ENCODE measurements at places on chromosomes 7 and 10.

DNA sequence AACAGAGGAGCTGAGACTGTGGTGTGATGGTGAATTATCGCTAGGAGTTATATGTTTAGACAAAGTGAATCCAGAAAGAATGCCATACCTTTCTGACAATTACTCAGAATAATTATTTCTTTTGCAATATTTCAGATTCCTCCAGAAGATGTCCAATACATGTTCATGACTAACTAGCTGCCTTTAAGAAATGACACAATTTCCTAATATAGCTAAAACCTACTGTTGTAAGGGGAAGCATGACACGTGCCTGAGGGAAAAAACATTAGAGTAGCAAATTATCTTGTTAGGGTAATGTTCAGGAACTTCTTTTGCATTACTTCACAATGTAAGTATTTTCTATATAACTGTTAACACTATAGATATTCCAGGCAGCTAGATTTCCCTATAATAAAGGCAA is 150.3 kb downstream of the COL28A1 start:
- no peak for DNase-seq

- no peak for DNase-seq
Measured at GRCh38 chr7:124840435-124840834, 74.8 kb upstream of the GPR37 start.

- no peak for DNase-seq
Measured at GRCh38 chr7:69367780-69368179, 230.5 kb upstream of the AUTS2 start.

- no peak for DNase-seq
Measured at GRCh38 chr10:13615650-13616300, 29.0 kb downstream of the PRPF18 start.

DNA sequence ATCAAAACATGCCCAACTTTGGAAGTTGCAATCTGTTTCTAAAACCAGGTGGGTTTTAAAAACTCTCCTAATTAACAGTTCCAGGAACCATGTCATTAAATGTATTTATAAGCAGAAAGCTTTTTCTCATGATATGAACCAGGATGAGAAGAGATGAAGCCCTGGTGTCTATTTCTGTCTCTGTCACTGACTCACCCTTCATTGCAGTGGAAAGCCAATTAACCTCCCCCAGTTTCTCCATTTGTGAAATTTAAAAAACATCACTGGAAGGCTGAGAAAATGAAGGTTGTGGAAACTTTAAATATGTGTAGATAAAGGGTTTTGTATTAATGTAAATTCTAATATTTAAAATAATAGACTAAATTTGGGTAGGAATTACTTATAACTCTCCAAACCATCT is 1088.0 kb downstream of the SORCS1 start:
- DNase-seq = no peak

DNA sequence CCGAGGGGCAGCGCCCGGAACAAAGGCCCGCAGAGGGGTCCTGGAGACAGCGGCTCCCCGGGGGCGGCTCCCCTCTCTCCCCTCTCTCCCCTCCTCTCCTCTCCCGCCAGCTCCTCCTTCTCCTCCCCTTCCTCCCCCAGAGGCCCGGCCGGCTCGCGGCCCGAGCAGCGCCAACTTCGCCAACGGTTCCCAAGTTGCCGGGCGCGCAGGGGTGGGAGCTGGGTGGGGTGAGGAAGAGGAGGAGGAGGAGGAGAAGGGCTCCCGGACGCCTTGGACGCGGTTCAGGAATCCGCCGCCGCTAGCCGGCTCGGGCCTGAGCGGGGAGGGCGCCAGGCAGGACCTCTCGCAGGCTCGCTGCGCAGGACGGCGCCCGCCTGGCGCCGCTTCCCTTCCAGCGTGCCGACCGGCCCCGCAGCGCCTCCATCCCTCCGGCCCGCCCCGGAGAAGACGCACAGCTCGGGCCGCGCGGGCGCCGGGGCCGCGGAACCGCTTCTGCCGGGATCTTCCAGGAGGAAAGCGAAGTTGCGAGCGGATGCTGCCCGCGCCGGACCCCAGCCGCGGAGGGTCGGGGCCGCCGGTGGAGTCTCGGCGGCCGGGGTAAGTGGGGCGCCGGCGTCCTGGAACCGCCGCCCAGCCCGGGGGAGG is at the start of gene CHST3:
Gene CHST3 (plus strand): TSS at position 298 of the 645 bp plus-strand sequence. CDS start 41,448 bp downstream, outside the sequence.
- DNase-seq = peak; percentile 78

GRCh38 chr10:558364-558763 is 131.1 kb downstream of the DIP2C start:
- no peak for DNase-seq

DNA sequence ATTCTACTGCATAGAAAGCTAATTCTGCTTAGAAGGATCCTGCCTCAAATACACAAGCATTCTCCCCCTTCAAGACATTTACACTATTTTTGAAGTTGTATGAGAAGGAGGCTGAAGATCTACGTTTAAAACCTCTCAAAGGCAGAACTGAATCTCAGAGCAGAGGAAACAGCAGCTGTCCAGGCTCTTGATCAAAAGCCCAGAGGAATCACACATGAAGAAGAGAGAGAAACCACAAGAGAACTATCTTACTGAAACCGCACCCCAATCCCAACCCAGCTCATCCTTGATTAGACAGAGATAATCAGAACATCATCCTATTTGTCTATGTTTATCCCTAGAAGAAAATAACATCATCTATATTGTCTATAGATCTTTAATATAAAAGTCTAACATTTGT is 2.2 kb upstream of the DNAJC1 start:
- no peak for DNase-seq

- DNase-seq = peak; percentile 83
Measured at GRCh38 chr7:6317797-6318438, 45.5 kb upstream of the CYTH3 start.

GRCh38 chr7:86776136-86776535 is 132.4 kb downstream of the GRM3 start:
- DNase-seq = no peak

GRCh38 chr10:490256-490655 is 199.2 kb downstream of the DIP2C start:
- peak; percentile 58 for DNase-seq

- DNase-seq = no peak
Measured at GRCh38 chr7:43621729-43622448, 39.0 kb downstream of the STK17A start.

- DNase-seq = no peak
Measured at GRCh38 chr7:76332078-76332477, 26.7 kb downstream of the YWHAG start.

DNA sequence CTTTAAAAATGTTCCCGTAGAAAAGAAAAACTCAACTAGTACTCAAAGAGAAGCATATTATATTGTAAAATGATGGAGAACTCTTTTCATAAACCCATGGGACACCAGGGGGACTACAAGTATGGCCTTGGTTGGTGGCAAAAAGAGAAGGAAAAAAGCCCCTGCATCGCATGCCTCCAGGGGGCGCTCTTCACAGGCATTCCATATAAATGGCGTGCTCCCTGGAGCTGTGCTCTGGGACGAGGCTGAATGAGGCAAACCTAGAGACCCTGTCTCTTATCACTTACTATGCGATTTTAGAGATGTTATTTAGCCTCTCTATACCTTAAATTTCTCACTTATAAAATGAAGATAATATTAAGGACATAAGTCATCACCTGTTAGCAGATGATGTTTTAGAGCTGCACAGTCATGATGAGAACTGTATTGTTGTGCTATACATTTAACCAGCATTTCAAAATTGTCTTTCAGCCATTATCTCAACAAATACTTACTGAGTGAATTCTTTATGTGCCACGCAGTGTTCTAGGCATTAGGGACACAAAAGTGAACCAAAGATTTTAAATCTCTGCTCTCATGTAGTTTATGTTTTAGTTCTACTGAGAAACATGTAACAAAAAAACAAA is 105.8 kb downstream of the ARHGAP21 start:
- peak; percentile 14 for DNase-seq

- DNase-seq = peak; percentile 51
Measured at GRCh38 chr10:34655286-34656170, 159.6 kb downstream of the PARD3 start.

Measured in fibroblast of gingiva (primary cell).